NCI-H1436 treated with DMSO at 0.1 percent for 48 hours (cell line): ENCODE measurements at places on chromosomes 1 and 21.

DNA sequence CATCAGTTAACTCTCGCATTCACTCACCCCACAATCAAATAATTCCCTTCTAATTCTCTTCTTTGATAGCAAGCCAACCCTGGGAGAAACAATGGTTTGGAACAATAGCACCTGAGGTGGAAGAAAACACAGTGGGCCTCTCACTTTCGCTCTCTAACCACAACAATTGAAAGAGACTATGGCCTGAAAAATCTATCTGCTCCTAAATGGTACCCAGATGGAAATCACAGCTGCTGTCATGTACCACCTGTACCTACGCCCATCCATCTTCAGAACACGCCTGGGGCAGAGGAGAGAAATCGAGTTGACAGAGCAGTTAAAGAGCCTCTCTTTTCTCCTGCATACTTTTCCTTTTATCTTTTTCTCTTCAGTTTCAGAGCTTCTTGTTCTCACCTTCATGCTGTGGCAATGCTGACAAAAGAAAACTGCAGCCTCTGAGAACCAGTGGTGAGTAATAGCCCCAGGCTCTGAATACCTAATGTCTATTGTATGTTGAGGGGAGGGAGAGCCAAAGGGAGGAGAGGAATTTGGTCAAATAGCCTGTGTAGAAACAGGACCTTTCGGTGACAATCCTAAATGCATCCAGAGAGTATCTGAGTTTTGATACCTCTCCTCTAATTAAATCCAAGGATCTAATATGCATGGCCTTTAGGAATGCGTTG is 57.7 kb downstream of the ZC3H11B start:
- DNase-seq = no peak

GRCh38 chr1:29934255-29934772 is 698.0 kb downstream of the PTPRU start:
- DNase-seq = no peak

GRCh38 chr21:42357307-42357706 is 6.5 kb upstream of the TFF2 start:
- DNase-seq = no peak

- DNase-seq = no peak
Measured at GRCh38 chr1:233707153-233707879, 93.4 kb downstream of the KCNK1 start.

DNA sequence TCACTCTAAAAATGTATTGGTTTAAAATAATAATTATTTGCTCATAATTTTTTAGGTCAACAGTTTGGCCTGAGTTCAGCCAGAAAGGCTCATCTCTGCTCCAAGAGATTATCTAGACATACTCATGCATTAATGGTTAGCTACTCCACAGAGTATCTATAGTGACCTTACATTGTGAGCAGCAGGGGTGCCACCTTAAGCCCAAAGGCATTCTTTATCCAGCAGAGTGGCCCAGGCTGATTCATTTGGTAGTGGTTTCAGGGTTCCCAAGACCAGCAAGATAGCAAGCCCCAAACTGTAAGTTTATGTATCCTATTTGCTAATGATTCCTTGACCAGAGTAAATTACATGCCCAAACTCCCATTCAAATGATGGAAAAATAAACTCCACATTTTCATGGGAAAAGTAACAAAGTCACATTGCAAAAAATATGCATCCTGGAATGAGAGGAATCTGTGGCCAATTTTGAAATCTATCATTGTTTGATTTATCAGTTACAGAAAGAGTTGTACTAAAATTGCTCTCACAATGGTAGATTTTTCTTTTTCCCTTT is 182.6 kb upstream of the KCNK2 start:
- DNase-seq = no peak

- DNase-seq = no peak
Measured at GRCh38 chr1:37472994-37473393, 1.4 kb upstream of the ZC3H12A start.

DNA sequence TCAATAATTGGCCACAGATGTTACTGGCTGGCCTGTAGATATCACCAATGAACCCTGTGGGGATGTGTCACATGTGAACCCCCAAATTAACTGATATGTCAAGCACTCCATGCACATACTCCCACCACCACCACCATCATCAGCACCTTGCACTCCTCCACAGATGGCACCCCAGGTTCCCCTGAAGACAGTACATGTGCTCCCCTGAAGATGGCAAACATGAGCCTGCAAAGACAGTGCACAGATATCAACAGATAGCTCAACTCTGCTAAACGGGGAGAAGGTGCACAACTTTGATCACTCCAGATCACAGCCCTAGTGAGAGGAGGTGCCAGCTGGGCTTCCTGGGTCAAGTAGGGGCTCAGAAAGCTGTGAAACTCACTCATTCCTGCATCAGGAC is 74.4 kb downstream of the CLCA4 start:
- no peak for DNase-seq

GRCh38 chr1:11354893-11355553 is 82.0 kb downstream of the UBIAD1 start:
- no peak for DNase-seq

DNA sequence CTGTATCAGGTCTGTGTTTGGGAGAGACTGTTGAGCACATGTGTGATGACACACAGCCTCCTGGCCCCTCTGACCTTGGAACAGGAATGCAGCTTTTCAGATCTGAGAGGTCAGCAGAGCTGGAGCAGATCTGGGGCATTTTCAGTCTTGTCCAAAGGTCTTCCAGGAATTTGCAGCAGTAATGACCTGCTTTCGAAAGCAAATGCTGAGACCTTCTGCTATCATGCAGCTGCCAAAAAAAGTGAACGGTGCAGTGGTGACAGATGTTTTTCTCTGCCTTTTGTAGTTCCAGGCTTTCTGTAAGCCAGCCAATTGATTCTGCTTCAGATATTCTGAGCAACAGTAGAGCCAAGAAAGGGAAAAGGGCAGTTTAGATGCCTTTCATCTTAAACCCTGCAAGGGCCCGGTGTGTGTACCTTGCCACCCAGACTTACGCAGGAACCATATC is 137.8 kb upstream of the COA6 start:
- DNase-seq = no peak

- no peak for DNase-seq
Measured at GRCh38 chr1:164861632-164862031, 302.6 kb downstream of the PBX1 start.

DNA sequence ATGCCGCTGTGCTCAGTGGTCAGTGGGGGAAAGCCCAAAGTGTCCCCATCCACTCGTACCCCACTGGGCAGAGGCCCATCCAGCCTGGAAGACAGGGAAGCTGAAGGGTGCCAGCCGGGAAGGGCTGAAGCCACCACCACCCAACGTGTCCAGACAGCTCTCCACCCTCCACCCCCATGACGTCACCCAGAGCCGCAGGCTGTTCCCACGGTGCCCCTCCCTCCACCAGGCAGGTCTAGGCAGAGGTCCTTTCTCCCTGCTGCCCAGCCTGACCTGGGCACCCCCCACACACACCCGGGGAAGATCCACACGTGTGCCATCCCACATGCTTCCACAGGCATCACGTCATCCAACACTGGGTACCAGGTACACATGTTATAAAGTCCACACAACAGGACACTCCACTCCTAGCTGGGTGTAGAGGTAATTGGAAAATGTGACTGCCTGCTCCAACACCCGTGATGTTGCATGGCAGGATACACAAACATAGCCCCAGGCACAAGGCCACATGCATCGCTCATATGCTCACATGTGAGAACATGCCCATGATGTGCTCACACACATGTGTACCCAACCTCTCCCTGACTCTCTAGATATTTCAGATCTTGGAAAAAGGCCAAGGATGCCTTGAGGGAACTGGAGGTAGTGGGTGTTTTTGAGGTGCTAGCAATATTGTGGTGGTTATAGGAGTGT is 5.1 kb upstream of the ARHGAP30 start:
- no peak for DNase-seq

DNA sequence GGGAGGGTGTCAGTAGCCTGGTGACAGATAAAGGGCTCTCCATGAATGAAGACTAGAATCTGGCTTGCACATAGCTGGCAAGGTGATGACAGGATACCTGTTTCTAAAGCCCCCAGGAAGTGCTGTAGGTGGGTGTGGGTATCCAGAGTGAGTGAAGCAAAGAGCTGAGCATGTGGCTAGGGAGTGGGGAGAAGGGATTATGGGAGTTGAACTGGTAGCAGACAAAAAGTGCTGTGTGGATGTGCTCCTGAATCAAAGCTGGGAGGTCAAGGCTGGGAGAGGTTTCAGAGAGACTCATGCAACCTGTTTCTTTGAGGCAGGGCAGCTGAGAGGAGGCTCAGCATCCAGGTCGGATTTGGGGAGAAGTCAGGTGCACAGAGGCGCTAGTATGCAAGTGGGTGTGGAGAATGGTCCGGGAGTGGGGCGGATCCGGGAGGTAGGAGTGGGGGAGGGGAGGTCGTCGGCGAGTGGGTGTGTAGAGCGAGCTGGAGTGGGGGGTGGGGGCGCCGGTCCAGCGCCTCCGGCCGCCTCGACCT is 600 bp downstream of the ASTN1 start:
- DNase-seq = no peak

- DNase-seq = no peak
Measured at GRCh38 chr1:94055459-94056122, 65.4 kb downstream of the ABCA4 start.

- DNase-seq = no peak
Measured at GRCh38 chr1:246151796-246152434, 355.2 kb downstream of the SMYD3 start.

- no peak for DNase-seq
Measured at GRCh38 chr21:36630485-36631206, 68.3 kb upstream of the SIM2 start.

DNA sequence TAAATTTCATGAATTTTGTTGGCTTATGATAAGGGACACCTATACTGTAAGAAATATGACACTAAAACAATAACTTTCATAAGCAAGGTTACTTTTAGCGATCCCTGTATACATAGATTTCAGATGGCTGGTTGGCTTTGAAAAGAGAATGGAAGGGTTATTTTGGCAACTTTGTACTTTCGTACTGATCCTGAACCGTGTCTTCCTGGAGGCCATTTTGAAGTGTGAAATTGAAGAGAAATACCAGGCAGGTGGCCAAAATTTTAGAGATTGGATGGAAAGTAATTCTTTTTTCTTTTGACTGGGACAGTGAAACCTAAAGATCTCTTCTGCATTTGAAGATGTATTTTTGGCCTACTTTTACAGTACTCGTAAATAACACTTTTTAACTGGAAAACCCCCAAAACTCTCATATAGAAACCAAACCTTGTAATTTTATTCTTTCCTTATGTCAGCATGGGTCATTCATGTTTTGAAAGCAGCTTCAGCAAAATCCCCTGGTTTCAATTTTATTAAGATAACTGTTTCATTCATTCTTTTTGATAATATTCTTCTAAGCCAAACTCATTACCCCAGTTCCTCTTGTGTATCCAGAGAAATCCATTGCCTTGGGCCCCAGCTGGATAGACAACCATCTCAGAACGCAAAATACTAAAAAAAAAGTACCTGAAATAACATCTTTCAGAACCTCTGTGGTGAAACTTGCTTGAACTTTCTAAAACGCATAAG is 38.4 kb upstream of the ZNF281 start:
- DNase-seq = no peak

GRCh38 chr1:198495631-198496030 is 44.8 kb downstream of the ATP6V1G3 start:
- no peak for DNase-seq

DNA sequence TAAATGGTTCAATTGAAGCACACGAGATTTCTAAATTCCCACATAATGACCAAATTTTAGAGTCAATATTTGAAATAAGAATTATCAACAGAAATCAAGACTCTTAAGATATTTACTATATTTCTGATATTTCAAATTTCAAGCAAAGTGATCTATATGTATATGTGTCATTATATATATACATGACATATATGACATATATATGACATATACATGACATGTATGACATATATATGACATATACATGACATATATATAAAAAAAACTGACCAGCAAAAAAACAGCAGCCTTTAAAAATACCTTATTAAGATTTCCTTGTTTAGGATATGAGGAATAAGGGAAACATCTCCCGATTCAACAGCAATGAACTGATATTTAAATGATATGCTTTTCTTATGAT is 266.2 kb downstream of the FAF1 start:
- no peak for DNase-seq

GRCh38 chr1:20164694-20165202 is 21.1 kb upstream of the UBXN10 start:
- no peak for DNase-seq

GRCh38 chr1:57711326-57711725 is 287.5 kb upstream of the DAB1 start:
- peak; percentile 24 for DNase-seq

GRCh38 chr1:51961231-51961630 is 29.3 kb downstream of the RAB3B start:
- no peak for DNase-seq

GRCh38 chr1:12146343-12147112 is 20.3 kb upstream of the TNFRSF1B start:
- DNase-seq = no peak

DNA sequence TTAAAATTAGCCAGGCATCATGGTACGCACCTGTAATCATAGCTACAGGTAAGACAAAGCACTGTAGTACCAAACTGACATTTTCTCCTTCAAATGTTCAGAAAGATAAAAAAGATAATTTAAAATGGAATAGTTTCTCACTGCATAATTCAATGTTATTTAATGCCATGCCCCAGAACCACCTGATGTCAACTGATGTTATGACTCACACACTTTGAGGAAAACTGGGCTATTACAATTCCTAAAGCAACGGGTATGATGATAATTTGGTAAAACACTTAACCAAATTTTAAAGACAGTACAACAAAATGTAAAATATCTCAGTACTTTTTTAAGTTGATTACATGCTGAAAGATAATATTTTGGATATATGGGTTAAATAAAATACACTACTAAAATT is 22.9 kb upstream of the PLEKHO1 start:
- DNase-seq = no peak

GRCh38 chr21:33071770-33072306 is 1.9 kb downstream of the OLIG1 start:
- DNase-seq = no peak

GRCh38 chr1:40985875-40986274 is 6.4 kb downstream of the CTPS1 start:
- no peak for DNase-seq

- DNase-seq = no peak
Measured at GRCh38 chr1:76820028-76820427, 47.3 kb upstream of the ST6GALNAC5 start.

DNA sequence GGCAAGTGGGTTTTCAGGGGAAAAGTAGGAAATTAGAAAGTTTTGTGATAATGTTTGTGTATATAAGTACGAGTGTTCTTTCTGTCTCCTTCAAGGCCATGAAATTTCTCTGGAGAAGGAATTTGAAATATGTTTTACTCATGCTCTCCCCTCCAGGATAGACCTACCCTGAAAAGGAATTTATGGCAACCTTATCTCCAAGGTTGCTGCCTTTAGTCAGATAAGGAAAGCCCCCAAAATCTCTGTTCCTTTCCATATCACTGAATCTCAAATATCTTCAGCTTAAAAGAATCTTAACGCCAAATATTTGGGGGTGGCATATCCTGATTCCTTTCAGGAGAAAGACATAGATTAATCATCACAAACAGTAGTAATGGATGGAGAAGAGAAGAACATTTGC is 499 bp upstream of the C4BPB start:
- no peak for DNase-seq

- DNase-seq = no peak
Measured at GRCh38 chr1:212689758-212690529, 9.7 kb downstream of the BATF3 start.

- no peak for DNase-seq
Measured at GRCh38 chr21:39564200-39564599, 48.5 kb upstream of the B3GALT5 start.
